ENCODE measurements at places on chromosomes 3 and 15.

DNA sequence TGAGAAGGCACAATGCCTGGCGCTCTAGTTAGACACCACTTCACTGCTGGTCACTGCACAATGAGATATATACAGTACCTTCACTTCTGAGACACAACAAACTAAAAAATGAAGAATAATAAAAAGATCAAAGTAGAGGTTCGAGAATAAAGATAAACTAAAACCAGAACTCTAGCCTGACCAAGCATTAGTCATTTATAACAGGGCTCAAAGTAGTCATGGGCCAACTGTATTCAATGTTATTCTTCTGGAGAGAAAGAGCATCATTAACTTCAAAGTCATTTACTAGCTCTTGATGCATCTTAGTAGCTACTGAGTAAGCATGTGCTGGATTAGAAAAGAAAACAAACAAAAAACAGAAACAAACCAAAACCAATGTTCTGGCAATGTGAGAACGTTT lies 145.2 kb downstream of the SSR3 start:
- DNase-seq, result no peak

- DNase-seq, result no peak
These were observed 33.5 kb downstream of the ALS2CL start for GRCh38 chr3:46660003-46660402.

GRCh38 chr15:38666865-38667510 lies 102.4 kb upstream of the RASGRP1 start:
- no peak for DNase-seq

DNA sequence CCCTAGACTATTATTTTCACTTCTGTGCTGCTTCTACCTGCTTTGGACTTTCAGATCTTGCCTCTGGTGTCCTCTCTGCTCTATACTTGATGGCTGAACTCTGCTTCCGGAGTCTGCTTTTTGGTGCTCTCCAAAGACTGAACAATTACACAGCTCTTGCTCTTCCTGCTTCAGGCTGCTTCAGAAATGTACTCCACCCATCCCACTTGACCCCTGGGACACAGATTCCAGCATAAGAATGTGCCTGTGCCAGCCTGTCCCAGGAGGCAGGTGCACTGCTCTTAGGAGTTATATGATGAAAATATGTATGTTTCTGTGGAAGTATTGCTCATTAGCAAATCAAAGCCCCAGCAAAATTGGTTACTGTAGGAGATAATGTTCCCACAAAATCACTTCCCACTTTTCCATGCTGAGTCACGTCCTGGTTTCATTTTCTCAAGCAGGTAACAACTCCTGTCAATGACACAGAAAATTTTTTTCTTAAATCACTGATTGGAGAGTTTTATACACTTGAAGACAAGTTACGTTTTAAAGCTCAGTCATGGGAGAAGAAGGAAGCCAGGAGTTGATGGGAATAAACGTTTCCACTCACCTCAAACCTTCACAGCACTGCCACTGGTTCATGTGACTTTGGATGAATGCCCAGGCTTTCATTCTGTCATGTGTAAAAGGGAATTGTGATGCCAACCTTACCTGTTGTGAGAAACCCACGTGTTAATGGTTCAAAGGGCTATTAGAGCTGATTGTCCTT lies 239.4 kb upstream of the ZPLD1 start:
- no peak for DNase-seq

- DNase-seq, result peak; percentile 1
These were observed 6.0 kb downstream of the TM4SF4 start for GRCh38 chr3:149480326-149481017.

DNA sequence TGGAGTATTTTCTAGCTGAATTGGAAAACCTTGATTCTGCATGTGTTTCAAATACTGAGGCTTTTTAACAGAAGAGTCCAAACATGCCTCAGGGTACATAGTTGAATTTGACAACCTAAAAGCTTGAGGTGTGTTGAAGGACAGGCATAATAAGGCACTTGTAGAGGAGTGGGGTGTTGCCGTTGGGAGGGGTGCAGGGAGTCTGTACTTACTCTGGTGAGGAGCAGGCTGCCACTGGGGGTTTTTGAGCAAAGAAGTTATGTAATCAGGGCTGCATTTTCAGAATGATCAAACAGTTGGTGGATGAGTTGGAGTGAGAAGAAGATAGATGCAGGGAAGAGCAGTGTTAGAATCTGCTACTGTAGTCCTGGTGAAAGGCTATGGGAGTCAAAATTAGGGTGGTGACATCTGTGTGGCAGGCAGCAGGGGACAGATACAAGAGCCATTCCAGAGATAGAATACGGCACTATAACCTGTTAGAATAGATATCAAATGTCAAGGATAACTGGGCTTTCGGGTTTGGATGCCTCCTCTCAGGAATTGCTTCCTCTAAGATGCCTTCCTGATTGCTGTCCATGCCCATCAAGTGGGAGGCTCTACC lies 161.6 kb downstream of the GHSR start:
- no peak for DNase-seq

DNA sequence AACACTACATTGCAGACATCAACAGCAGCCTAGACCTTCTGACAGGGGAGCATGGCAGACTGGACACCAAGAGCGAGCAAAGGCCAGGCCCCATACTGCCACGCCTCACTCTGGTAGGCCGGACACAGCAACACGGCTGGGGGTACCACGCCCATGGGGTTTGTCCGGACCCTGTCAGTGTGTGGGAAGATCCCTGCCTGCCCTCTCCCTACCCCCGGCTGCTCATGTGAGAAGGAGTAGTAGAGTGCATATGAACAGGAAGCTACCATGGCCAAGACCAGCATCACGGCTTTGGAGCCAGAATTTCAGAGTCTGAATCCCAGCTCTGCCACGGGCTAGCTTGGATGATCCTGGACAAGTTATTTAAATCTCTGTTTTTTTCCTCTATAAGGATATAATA lies 27.9 kb downstream of the ALDH1L1 start:
- DNase-seq, result no peak

Measured in hypothalamus (tissue), 51 donors.